ENCODE measurements at places on chromosomes 2 and 18.

DNA sequence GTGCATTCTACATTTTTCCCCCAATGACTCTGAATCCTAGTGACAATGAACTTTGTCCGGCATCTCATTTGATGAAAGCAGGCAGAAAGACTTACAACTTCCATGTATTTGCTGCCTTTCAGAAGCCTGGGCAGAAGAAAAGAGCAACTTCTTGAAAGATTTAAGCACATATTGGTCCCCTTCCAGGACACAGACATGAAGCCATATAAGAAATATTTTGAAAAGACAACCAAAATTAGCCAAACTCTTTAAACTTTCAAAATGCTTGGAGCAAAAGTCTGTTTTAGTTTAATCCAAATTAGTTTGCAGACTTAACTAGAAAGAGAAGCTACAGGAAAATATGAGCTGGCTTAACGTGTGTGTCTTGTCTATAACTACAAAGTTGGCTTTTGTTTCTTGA, 492.5 kb downstream of the NR4A2 start:
- DNase-seq, result no peak

DNA sequence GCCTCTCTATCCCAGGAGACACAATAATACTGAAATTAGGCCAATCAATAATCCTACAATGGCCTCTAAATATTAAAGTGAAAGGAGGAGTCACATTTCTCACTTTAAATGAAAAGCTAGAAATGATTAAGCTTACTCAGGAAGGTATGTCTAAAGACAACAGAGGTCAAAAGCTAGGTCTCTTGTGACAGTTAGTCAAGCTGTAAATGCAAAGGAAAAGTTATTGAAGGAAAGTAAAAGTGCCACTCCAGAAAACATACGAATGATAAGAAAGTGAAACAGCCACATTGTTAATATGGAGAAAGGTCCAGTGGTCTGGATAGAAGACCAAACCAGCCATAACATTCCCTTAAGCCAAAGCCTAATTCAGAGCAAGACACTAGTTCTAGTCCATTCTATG, 9.5 kb downstream of the SESTD1 start:
- DNase-seq, result no peak

DNA sequence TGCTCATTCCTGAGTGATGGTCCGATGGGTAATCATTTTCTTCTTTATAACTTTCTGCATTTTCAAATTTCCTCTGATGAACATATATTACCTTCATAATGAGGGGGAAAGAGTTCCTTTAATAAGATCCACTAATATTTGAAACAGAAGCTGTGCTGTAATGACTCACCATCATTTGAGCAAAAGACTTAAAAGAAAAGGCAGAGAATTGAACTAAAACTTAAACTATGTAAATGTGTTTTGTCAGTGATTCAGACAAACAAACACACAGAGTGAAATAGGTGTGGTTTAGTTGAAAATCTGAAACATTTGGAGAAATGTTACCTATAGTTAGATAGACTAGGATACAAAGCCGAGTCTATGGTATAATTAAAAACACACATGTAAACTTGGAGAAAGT, 209.6 kb downstream of the STK39 start:
- no peak for DNase-seq

DNA sequence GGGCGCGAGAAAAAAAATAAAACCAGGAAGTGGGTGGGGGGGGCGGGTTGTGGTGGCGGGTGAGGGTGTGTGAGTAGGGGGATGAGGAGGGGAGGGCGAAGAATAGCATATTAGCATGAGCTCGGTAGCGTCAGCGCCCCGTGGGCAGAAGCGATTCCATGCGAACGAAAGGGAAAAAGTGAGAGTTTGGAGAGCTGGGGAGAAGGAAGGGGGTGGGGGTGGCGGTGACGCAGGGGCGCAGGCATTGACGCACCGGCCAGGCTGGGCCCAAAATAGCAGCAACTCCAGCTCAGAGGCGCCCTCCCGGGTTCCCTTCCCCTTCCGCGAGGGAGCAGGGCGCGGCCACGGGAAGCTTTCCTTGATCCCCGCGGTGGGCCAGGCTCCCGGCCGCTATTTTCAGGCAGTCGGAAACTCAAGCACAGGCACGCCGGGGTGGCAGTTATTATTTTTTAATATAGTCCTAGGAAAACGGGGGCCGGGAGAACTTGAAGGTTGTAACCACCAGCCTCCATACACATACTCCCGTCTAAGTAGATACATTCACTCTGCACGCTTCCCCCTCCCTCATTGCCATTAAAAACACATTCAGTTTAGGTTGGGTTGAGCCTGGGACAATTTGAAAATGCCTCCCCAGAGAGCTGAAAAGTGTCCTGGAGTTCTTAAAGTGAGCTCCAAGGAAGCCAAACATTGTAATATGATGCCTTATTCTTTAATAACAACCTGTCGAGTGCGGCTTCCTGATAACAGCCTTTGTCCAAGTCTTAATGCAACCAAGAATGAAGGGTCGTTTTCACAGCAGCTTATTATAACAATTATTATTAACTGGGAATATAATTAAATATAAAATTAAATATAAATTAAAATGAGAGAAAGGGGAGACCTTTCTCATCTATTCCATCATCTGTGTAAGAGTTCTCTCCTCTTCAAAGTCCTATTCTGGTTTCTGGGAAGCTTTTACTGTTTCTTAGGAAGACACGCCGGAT, 2.3 kb upstream of the NR4A2 start:
- peak; percentile 77 for DNase-seq

DNA sequence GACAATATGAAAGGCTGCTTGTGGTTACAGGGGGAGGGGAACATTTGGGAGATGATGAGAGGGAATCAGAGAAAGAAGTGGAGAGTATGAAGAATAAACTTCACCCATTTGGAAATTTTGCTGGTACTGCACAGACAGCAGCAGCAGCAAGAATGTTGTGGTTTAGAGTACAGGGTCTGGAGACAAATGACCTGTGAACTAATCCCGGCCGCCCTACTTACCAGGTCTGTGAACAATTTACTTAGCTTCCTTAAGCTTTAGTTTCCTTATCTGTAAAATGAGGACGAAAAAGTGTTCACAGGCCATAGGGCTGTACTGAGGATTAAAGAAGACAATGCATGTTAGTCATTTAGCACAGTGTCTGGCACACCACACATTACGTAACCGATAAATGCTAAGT, 685.4 kb upstream of the CELF4 start:
- no peak for DNase-seq

GRCh38 chr2:217722883-217723472, 279.8 kb downstream of the TNS1 start:
- DNase-seq, result no peak

GRCh38 chr2:150860301-150860700, 372.8 kb upstream of the RND3 start:
- no peak for DNase-seq

GRCh38 chr2:217195658-217196446, 336.0 kb upstream of the TNP1 start:
- DNase-seq, result no peak

- no peak for DNase-seq
Measured at GRCh38 chr2:64220894-64221617, 76.8 kb upstream of the PELI1 start.

DNA sequence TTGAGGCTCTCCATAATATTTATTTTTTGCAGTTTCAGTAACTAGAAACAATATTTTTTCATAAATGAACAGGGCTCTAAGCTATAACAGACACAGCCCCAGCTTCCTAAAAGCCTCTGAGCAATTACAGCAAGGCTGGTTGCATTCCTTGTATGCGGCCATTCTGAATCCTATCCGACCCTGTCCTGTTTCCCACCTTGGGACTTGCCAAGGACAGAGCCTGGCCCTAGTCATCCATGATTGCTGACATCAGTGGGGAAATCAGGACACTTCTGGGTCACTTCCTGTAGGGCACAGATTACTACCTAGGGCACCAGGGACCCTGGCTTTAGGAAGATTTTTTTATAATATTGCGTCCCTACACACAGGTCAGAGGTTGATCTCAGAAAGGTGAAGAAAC, 5.5 kb downstream of the TMEM177 start:
- no peak for DNase-seq

GRCh38 chr2:40513201-40513600, 61.3 kb upstream of the SLC8A1 start:
- no peak for DNase-seq

- DNase-seq, result no peak
Measured at GRCh38 chr2:188314314-188315054, 22.8 kb downstream of the GULP1 start.

- DNase-seq, result no peak
Measured at GRCh38 chr2:69560147-69560482, 83.4 kb downstream of the AAK1 start.

DNA sequence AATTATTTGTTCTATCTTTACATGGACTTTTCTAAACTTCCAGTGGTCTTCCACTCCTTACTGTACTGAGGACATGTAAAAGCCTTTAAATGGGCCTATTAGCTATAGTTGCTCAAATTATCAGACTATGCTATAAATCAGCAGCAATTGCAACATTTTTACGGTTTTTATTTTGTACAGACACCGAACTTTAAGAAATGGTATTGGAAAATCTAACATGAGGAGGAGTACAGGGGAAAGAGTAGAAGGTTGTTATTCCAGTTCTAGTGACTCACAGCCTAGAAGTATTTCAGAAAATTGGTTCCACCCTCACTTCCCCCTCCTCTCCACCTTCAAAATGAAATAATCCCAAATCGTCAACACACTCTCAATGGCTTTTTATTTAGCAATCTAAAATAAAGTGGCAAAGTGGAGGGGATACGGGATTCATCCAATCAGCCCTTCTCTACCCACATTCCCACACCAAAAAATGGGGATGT, 1.1 kb downstream of the NCKAP1 start:
- DNase-seq, result no peak

DNA sequence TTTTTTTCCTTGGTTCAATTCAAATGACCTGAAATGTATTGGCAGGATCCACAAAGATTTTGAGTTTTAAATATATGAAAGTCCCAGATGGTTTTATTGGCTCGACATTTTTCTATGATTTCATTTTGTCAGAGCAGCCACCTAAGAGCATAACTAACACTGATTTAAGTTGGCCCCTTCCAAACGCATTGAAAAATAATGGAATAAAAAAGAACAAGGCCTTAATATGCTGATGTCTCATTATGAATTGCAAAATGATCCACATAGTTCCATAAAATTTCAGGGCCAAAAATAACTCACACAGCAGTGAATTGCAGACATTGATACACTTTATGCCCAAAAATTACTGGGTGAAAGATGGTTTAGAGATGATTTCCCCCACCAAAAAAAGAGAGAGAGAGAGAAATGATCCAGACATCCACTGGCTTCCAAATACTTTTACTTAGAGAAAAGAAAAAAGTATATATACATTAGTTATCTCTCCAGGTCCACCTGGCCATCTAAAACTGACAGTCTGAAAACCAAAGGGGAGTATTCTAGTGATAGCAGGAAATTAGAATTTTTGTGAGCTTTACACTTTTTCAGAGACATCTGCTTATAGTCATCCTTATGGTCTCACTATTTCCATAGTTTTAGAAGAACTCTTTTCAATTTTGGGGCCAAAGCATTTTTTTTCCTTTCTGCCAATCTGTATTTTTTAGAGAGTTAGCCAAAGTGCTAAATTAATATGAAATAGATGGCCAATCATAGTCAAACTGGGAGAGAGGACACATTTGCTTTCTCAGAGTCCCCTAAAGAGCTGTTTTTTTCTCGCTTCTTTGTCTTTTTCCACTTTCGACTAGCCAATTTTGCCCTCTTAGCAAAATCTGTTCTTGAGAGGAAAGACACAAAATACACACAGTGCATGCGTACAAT, 213.5 kb upstream of the RND3 start:
- no peak for DNase-seq

DNA sequence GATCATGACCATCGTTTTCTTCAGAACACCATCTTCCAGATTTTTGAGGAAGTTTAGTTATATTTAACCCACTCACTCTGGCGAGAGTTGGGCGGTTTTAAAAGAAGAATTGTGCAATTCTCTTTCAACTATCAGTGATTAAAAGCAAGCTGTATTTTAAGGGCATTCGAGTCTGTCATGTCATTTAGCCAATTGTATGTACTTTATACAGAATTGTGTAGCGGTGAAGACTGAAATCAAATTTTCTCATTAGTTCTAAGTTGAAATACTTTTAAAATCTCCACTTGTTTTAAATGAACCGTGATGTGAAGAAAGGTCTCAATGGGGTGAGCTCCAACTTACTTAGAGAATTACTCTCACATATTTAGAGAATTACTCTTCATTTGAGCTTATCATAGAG, 214.6 kb upstream of the DTNA start:
- DNase-seq, result no peak

- no peak for DNase-seq
Measured at GRCh38 chr18:23062011-23062410, 73.3 kb upstream of the CABLES1 start.

GRCh38 chr18:13378150-13378549, 159.6 kb downstream of the LDLRAD4 start:
- DNase-seq, result peak; percentile 46

GRCh38 chr2:158486150-158486969, 29.6 kb downstream of the PKP4 start:
- no peak for DNase-seq

DNA sequence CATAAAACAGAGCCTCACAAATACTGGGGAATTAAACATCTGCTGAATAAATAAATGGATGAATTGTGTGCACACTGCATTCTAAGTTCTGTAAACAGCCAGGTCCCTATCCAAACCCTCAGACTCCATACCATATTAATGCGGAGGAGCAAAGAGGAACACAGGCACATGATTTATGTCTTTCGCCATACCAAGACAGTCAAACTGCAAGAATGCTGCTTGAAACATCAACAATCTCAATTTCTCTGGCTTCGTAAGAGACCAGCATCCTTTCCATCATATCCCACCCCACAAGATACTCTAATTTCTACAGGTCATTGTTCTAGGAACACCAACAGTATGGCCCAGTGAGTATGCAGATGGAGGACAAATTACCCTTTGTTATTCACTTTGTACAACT, 15.0 kb downstream of the KANSL3 start:
- DNase-seq, result no peak

DNA sequence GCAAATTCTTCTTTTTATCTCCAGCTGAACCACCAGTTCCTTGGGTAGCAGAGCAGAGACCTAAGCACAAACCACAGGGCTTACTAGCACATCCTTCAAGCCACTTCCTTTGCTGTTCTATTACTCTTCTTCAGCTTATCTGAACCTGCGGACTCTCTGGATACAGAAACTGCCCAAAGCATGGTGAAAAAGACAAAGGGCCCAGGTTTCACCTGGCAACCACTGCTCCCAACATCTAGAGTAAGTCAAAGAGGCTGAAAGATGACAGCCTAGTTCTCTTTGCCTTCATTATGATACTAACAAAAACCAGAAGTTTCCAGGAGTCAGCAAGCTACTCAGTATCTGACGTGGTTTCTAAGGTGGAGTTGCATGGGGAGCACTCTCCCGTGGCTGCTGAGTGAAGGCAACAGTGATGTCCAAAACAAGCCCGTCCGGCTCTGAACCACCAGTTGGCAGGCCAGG, 43.4 kb downstream of the KANSL3 start:
- DNase-seq, result peak; percentile 34
